Stimulated activated CD4-positive, alpha-beta T cell treated with anti-CD3 and anti-CD28 coated beads, Interleukin-12 subunit alpha, Interleukin-12 subunit beta, amount 100 ng/mL, for 24 hours (primary cell): ENCODE measurements at places on chromosomes 3 and 15.

DNA sequence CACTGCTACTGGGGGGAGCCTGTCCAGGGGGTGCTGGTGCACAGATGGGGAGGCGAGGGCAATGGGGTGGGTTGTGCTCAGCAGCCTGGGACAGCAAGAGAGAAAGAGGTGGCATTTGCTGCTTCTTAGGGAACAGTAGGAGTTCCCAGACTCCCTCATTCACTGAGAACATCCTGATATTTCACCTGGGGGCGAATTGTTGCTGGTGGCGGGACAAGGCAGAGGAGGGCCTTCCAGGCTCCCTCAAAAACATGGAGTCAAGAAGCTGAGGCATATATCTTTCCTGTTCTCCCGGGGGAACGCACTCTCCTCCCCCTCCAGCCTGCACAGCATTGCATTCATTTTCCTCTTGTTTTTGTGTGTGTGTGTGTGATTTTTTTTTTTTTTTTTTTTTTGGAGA is 65.7 kb downstream of the CDC25A start:
- no peak for DNase-seq

DNA sequence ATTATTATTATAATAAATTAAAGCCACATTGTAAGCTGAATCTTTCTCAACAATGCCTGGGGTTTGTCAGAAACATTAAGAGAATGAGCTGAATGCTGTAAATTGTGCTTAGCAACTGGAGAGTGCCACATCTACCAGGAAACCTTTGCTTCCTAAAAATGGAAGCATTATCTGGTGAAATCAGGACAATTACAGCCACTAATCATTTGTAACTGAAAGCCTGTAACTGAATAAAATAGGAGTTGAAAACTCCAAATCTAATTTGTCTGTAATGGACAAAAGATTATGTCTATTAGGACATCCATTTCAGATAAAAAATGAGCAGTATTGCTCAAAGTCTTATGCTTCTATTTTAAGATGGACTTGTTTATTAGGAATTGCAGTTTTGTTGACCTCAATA is 32.2 kb downstream of the EIF1B start:
- DNase-seq = no peak

- peak; percentile 85 for DNase-seq
These were observed 217.0 kb upstream of the ICE2 start for GRCh38 chr15:60695713-60696522.

GRCh38 chr3:146125951-146126350 is 35.0 kb downstream of the PLOD2 start:
- DNase-seq = no peak

DNA sequence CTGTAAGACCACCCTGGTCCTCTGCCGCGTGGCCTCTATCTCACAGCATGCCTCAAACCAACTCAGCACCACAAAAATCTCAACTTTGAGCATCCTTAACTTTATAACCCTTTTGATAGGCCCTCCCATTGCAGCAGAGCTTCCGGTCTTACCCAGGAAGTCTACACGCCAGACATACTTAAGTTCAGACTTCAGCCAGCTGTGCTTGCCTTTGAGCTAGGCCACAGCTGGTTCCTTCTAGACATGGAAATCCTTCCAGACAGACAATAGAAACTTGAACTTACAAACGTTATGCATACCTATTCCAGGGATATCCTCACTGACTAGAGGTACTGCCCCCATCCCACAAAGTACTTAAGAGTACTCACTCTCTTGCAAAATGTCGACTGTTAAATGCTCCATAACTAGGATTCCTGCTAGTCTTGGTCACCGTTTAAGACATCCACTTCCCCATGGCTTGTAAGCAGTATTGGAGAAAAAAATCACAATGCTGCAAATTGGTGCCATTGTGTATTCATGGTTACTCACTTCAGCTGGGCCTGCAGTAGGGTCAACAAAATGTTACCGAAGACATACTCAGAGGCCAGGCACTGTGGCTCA is 183.5 kb downstream of the TBL1XR1 start:
- DNase-seq = no peak

- DNase-seq = no peak
These were observed 3.2 kb downstream of the GPR171 start for GRCh38 chr3:151199554-151200438.

DNA sequence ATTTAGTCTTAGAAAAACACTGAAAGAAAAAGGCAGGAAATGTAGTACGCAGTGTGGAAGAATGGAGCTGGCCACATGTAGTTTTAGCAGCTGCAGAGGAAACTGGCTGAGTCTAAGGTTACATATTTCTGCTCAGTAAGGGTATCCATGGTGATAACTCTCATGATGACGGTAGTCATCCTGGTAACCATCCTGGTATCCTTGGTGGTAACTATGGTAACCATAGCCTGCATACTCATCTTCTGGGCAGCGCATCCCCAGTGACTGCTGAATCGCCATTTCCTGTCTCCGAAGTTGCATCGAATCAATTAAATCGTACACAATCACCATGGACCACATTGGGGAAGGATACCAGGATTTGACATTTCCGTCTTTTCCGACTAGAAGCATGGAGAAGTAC is 35.7 kb downstream of the CCDC80 start:
- no peak for DNase-seq

DNA sequence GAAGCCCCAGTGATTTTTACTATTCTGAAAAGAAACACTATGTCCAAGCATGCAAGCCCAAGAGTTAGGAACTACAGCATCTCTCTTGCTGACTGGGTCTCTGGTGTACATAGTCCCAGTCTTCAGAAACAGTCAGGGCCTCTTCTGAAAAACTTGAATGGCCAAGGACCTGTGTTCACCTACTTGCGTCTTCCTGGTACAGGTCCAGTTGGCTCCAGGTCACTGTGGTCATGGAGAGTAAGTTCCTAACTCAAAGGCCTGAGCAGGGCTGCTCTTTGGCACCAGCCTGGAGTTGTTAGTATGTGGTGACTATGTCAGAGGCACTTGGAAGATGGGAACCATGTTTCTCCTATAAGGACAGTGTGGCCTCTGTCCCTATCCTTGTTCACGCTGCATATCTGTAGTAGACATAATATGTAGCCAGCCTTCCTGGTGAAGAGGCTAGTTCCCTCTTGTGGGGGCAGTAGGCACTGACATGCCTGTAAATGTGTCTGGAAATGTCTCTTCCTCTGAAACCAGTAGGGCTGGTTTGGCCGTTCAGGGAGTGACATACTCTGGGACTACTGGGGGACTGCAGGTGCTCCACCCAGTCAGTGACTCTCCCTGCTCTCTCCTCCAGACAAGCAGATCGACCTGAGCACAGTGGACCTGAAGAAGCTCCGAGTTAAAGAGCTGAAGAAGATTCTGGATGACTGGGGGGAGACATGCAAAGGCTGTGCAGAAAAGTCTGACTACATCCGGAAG is 2.6 kb upstream of the RBM15B start:
- DNase-seq = no peak

DNA sequence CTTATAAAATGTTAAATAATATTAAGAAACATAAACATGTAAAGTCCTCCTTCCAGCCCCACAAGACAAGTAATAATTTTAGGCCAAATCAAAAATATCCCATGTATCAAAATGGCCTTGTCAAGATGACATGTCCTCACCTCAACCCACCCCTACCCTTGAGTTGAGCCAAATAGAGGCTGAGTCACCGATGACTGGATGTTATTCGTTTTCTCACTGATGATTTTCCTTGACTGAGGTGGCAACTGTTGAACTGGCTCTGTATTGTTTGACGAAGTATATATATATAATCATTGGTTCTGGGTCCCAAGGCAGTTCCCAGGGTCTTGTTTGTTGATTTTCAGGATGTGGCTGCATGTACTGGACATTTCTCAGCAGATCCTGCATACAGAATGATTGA is 75.3 kb downstream of the TMEM108 start:
- no peak for DNase-seq

DNA sequence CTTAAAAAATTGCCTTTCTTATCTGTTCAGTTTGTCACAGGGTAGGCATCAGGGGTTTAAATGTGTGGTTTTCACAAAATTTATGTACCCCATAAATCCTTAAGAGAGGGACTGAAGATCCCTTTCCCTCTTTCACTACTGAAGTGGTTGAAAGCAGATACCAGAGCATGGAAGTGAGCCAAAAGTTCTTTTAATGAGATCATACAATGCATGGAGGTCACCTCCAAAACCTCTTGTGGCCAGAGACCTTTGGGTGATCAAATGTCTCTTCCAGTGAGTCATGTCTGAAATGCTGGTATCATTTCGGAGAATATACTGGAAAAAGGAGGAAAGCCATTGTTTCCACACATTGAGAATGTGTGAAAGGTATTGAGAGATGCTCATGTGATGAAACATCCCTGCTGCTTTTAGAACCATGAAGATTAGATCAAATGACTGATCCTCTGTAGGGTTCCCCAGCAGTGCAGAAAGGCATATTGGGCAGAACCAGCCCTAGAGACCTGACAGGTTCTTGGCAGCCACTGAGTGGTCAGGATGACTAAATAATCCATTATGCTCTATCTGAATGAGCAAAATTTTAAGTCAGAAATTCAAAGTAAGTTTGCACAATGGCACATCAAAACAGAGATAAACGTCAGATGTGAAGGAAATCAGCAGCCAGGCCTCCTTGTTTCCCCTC is 165.8 kb upstream of the SLC2A2 start:
- no peak for DNase-seq

DNA sequence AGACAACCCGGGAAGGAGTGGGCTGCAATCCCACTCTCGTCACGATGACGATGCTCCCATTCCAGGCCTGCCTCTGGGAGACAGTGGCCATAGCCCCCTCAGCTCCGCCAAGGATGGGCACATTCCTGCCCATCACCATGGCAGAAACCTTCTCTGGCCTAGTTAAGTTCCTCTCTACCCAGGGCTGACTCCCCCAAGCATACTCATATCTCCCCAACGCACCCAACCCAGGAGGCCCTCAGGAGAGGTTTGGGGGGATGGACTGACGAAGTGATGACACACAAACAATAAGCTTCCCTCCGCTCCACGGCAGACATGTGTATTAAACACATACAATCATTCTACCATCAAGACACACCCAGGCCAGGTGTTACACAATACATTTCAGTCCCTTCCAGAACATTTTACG is 60.1 kb downstream of the VGLL4 start:
- DNase-seq = no peak

GRCh38 chr3:72177075-72178050 is 392.4 kb upstream of the PROK2 start:
- no peak for DNase-seq

DNA sequence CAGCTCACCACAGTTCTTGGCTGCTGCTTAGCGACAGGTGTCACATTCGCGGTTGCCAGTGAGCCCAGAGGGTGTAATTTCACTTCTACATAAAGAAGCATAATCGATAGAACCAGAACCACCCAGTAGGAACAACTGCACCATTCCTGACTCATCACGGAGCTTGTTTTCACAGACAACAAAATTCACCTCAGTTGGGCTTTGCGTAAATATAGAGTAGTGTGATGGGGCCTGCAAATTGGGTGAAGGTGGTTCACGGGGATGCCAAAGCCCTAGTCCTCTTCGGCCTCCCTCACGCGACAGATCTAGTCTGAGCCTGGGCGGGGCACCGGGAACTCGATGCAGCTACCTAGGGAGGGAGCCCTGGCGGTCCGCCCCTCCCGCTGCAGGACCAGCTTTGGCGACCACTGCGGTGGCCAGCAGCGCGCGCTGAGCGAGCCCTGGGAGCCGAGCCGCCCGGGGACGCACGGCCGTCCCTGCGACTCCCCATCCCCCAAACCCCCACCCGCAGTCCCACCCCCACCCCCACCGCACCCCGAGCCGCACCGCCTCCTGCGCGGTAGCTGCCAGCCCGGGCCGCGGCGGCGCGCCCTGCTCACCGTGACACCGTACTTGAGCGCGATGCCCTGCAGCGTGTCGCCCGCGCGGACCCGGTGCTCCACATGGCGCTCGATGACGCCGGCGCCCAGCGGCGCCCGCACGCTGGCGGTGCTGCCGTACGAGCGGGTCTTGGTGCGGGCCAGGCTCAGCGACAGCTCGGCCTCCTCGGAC is 519 bp downstream of the LYSMD2 start:
- peak; percentile 47 for DNase-seq

- DNase-seq = no peak
These were observed 68.9 kb upstream of the PCSK6 start for GRCh38 chr15:101558221-101558941.

DNA sequence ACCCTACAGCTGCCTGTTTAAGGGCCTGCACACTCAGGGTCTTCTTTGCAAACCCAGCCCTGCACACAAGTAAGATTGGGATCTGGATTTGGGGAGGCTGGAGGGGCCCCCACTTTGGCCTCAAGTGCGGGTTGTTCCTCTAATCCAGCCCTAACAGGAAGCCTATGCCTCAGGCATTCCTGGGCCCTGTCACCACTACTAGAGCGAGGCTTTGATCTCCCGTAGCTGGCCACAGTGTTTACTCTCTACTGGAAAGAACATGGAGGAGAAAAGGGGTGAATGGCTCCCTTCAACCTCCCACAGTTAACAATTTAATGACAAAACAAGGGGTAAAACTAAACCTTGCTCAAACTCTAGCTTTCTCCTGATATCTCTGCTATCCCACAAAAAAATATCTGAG is 48.4 kb downstream of the DZIP1L start:
- DNase-seq = no peak

DNA sequence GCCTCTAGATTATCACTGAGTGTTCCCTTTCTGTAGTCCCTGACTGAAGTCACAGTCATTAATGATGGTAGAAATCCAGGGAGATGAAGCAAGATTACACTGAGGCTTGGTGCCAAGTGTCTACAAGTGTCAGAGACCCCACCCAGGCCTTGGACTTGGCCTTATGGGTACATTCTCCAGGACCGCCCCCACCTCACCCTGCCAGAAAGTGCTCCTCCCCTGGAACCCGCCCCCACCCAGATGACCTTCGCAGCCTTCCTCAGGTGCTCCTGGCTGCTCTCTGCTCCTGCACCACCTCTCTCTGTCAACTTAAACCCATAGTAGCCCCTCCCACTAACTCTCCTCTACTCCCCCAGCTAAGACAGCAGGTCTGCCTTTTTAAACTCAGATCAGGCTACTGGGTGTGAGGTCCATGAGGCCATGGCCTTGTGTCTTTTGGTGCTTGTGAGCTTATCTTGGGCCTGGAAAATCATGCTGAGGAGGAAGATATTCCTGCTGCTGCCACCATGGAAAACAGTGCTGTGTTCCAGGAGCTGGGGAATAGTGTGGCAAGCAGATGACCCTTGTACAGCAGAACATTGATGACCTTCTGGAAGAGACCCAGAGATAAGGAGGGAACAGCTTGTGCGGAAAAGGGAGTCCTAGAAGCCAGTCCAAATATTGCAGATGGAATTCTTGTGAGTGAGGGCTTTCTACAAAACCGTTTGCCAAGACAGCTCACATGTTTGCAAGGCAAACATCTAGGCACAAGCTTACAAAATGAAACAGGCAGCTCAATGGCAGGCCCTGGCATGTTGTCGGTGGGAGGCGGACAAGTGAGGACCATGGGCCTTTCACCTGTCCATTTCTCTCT is 40.3 kb upstream of the NDUFB4 start:
- no peak for DNase-seq

GRCh38 chr3:153090973-153091372 is 71.1 kb upstream of the RAP2B start:
- no peak for DNase-seq

- DNase-seq = no peak
These were observed 2.2 kb upstream of the EPHB3 start for GRCh38 chr3:184559336-184559735.

DNA sequence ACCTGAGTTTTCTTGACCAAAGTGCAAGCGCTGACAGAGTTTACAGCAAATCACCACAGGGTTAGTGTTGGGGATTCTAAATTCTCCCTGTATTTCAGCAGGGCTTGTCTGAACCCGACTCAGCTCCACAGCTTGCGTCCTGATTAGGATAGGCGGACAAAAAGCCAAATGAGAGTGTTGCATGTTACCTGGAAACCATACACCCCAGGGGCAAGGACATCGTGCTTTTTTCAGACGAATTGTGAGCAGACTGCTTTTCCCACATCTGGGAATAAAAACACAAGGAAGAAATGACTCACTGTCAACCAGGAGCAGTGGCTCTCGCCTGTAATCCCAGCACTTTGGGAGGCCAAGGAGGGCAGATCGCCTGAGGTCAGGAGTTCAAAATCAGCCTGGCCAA is 3.0 kb downstream of the DZIP1L start:
- no peak for DNase-seq
